ENCODE measurements at places on chromosomes 6 and 20. TPM values are rescaled to one million over a fixed set of nuclear protein-coding genes. Genes with fewer than 3 reads are reported as not detected.

The RIPOR3 gene
- total RNA-seq, result 4.8 TPM

The CGA gene
- not detected for total RNA-seq

The GCNT2 gene
- total RNA-seq, result 10.2 TPM

The AK9 gene
- 3.3 TPM for total RNA-seq

DNA sequence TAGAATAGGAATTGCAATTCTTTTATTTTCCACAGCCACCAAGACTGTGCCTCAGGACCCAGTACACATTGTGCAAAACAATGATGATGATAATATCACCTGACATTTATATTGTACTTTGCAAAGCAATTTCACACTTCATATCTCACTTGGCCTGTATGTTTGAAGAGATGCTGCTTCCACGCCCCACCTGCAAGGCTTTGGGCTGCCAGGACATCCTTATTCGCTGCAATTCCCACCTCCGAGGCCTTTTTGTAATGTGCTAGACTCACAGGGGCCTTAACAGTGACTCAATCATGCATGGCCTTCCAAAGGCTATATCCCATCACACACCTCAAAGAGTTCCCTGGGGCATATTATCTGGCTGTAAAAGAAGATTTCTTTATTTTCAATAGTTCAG, 200.9 kb downstream of the MYLK4 start:
- DNase-seq, result no peak

GRCh38 chr6:38307740-38308139, 332.0 kb downstream of the BTBD9 start:
- no peak for DNase-seq

DNA sequence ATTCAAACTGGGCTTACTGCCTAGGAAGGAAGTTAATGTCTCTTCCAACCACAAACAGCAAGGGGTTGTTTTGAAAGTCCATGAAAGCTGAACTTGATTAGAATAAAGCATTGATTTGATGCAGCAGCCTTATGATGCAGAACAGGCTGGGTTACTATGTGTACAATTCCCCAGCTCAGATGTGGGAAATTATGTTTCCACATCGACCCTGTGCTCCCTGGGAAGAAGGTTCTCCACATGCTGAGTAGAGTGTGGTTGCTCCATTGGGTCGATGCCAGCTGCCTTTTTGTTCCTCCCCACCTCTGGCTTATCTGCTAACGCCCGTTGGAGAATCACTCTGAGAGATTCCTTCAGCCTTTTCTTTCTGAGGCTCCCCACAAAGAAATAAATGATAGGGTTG, 1.2 kb downstream of the MAS1L start:
- DNase-seq, result no peak

GRCh38 chr20:58696411-58696961, 3.9 kb downstream of the NPEPL1 start:
- no peak for DNase-seq

DNA sequence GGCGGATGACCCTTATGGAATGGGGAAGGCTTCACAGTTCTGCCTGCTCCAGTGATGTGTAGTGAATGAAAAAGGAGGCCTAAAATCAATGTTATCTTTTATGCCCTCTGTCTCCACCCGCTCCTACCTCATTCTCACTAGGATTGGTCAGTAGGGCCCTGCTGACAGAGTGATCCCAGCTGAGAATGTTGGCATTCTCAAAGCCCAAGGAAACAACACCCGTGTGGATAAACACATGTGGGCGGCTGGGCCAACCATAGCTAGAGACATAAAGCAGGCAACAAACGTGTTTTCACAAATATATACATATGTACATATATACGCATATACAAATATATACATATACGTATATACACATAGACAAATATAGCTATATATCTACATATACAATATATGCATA, 4.5 kb downstream of the RIPK1 start:
- DNase-seq, result no peak

DNA sequence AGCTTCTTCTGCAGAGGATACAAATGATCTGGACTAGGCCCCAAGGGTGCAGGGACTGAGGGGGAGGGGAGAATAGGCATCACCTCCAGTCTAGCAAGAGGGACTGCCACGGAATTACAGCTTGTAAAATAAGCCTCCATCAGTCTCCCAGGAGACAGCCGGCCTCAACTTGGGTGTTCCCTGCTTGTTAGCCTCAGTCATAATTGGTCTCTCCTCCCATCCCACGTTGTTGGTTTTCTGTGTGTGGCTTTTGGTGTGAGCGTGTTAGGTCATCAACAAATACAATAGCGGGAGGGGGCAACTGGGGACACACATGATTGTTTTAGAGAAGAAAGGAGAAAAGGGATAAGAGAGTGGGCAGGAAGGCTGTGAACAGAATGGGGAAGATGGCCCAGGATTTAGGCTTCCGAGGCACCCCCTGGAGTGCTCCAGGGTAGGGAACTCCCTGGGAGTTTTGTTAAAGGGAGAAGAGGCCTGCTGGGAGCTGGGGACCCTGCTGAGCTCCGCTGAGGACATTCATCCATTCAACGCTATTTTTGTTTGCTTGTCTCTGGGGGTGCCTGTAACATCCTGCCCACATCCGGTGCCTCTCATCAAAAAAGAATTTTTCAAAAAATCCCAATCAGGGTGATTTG, 9.2 kb downstream of the FOXA2 start:
- DNase-seq, result no peak
